ENCODE measurements at places on chromosomes 1 and 21.

DNA sequence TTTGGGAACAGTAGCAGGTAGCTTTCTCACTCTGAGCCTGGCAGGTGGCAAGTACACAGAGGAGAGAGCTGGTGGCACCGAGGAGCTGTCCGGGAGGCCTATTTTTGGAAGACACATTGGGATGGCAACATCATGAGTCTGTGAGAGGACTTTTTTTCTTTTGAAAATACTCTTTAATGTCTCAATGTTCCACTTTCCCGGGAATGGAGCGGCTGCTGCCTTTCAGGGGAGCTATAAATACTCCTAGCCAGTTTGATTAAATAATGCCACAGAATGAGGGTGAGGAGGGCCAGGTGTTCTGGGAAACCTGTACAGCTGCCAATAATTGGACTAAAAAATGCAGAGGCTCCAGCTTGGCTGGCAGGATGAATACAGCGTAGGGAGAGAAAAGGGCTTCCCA, 93.3 kb upstream of the COG2 start:
- no peak for DNase-seq

GRCh38 chr1:4395158-4395557, 259.3 kb upstream of the AJAP1 start:
- no peak for DNase-seq

- no peak for DNase-seq
These were observed 71.5 kb downstream of the USP24 start for GRCh38 chr1:55143684-55144083.

DNA sequence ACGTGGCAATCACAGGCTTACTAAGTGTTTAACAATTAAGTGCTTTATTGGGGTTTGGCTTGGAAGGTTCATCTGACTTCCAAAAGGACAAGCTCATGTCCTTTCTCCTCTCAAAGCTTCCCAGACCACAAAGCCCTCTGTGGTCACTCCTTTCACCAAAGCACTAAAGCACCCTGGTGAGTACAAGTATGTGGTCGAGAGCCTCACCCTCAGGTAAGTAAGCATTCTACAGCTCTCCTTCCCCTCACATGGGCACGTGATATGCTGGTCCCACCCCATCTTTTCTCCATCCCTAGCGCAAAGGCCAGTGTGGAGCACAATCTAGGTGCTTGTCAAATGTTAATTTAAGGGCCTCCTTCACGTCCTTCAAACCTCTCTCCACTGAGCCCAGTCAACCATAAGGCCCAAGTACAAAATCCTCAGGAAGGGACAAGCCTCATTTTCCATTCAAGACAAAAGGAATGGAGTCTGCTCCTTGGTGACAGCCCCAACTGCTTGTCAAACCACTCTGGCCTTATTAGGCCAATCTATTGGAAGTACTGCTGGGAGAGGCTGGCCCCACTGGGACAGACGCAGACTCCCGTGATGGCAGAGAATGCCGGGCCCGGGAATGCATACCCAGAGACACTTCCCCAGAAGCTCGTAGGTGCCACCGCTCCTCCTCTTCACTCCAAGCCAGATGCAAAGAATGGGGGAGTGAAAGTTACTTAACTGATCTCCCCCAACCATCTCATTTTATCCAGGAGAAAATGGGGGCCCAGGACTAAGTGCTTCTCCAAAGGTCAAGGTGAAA, 7.8 kb downstream of the STMN1 start:
- DNase-seq = no peak

- no peak for DNase-seq
These were observed 12.3 kb upstream of the SEMA4A start for GRCh38 chr1:156140879-156141707.

GRCh38 chr1:55310505-55310971, 95.4 kb upstream of the USP24 start:
- no peak for DNase-seq

DNA sequence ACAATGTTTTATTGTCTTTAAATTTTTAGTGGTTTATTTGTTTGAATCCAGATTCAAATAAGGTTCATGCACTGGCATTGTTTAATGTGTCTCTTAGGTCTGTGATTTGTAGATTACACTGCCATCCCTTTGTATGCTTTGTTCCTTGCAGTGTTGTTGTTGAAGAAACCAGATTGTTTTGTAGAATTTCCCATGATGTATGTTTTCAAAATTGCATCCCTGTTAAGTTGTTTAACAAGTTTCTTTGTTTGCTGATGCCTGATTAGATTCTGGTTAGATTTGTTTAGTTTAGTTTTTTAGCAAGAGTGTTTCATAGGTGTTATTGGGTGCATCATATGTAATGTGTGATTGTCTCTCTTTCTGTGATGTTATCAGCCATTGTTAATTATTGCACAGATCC, 5.5 kb upstream of the AVPR1B start:
- DNase-seq = no peak

DNA sequence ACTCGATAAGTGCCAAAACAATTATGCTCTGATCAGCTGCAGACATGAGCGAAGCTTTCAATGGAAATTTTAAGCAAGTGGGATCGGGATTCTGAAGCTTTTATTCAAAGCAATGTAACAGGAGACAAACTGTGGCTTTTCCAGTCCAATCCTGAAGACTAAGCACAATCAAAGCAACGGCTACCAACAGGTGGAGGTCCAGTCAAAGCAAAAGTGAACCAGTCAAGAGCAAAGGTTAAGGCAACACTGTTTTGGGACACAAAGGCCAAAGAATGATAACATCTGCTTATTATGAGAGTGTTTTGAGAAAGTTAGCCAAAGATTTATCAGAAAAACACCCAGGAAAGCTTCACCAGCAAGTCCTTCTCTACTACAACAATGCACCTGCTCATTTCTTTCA, 170.1 kb downstream of the SEC16B start:
- no peak for DNase-seq

DNA sequence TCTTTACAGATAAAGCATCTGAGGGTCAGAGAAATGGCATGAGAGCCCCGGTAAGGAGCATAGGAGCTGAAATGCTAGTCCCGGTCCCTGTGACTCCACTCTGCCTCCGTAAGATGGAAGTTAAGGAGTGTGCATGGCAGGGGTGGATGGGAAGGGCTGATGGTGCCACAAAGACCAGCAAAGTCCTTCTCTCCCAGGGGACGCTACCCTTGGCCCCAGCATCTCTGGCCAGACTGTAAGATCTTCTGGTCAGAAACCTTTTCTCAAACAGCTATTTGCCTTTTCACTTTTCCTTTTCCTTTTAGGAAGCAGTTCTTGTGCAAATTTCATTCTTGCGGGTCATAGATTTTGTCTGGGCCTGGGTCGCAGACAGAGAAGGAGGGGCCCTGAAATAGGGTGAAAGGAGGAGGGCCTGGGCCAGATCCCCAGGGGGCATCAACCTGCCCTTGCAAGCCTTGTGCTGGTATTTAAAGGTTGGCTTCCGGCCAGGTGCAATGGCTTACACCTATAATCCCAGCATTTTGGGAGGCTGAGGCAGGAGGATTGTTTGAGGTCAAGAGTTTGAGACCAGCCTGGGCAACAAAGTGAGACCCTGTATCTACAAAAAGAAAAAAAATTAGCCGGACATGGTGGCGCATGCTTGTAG, 14.4 kb upstream of the EPS8L3 start:
- DNase-seq = no peak

GRCh38 chr1:115233598-115233997, 104.5 kb downstream of the NGF start:
- no peak for DNase-seq

DNA sequence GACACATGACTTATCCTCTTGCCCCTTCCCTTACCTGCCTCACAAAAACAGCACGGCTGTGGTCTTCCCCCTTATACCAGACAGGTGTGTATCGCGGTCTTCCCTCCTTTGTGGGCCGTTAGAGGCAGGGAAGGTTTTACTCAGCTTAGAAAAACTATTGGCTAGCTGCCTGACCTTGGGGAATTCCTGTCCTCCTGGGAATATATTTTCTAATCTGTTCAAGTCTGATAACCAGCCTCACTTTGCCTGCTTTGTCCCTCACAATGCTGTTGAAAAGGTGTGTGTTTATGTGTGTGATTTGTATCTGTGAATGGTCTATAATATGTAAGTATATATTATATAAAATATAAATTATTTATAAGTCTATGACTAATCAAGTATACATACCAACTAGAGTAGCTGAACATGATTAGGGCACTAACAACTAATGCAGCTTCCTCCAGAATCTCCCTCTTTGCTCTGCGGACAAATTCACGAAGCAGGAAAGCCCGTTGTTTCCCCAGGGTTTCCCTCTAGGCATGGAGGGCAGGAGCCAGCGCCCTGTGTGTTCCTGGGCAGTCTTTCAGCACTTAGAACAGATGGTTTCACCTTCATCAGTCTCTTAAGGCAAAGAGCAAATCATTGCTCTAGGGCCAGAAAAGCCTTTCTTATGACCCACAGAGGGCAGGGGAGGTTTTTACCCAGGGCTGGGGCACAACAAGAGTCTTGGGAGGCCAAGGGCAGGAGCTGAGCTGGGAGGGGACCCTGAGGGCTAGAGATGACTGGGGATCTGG, 25.6 kb downstream of the SLC26A9 start:
- no peak for DNase-seq

GRCh38 chr1:165647517-165647916, 16.5 kb downstream of the MGST3 start:
- DNase-seq = no peak

DNA sequence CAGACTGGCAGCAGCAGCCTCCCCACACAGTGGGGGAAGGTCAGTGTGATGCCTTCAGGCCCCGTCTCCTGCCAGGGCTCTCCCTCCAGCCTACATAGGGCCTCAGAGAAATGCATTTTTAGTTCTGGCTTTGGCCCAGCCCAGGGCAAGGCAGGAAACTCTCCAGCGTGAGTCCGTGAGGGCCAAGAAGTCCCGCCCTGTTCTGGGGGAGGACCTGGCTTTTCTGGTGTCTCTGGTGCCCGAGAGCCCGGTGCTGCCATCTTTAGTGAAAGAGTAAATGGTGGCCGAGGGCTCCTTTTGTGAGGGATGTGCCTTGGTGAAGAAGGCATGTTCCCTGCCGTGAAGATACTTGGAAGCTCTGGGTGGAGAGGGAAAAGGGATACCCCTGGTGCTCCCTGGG, 14.8 kb upstream of the DIP2A start:
- DNase-seq = no peak

- DNase-seq = no peak
These were observed 89.7 kb upstream of the HMCN1 start for GRCh38 chr1:185644531-185644930.

GRCh38 chr1:112304126-112304525, 91.9 kb upstream of the CTTNBP2NL start:
- DNase-seq = no peak

GRCh38 chr1:101613546-101613945, 376.7 kb downstream of the S1PR1 start:
- no peak for DNase-seq

DNA sequence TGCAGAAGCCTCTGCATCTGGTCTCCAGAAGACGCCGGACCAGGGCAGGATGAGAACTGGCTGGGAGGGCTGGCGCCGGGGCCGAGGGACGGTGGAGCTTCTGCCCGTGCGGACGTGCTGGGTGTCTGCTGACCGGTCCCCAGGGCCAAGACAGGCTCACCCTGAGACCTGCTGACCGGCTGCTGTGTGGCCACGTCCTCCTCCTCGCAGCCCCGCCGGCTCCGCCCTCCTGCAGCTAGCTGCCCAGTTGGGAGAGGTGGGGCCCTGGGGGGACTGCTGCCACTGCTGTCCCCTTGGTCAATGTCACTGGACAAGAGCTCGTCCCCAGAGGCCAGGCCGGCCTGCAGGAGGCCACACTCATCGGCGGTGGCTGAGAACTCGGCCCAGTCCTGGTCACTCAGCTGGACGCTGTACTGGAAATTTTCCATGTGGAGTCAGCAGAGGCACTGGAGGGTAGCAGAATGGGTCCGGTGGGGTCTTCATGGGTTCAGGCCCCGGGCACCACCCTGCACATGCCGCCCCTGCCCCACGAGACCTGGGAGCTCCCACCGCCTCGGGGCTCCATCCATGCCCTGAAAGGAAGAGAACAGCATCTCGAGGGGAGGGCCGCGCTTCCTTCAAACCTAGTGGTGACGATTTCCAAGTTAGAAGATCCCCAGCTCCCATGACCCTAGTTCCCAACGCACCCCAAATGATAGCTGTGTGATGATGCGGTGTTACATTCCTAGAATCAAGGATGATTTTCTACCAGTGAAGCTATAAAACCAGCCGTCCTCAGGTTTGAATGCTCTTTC, 1.1 kb downstream of the PERM1 start:
- no peak for DNase-seq

DNA sequence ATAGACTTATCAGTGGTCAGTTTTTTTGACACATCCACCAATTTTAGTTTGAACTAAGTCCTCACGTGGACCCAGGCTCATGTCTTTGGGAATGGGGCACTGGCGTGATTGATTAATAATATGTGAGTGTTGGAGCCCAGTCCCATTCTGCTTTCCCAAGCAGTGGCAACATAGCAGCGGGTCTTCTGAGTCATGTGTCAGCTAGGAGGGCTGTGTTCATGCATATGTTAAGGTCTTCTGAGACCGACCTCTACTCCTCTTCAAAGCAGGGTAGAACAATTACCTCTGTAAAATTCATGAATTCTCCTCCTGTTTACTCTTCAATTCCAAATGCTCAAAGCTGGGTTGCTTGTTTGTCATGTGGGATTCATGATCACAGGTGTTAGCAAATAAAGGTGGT, 291.3 kb downstream of the CAMTA1 start:
- no peak for DNase-seq

DNA sequence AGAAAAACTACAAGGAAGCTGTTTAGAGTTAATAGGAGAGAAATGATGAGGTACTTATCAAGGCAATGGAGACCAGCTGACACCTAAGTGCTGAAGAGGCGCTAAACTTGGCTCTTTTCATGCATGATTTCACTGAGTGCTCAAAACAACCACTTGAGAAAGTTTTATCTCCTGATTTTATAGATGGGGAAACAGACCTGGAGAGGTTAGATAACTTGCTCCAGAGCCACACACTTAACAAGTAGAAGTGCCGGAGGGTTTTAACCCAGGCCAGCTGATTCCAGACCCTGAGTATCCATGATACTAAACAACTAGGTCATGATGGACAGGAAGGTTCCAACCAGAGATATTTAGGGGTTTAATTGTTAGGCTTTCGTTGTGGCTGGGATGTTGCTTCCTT, 25.9 kb downstream of the UBE2U start:
- DNase-seq = no peak

DNA sequence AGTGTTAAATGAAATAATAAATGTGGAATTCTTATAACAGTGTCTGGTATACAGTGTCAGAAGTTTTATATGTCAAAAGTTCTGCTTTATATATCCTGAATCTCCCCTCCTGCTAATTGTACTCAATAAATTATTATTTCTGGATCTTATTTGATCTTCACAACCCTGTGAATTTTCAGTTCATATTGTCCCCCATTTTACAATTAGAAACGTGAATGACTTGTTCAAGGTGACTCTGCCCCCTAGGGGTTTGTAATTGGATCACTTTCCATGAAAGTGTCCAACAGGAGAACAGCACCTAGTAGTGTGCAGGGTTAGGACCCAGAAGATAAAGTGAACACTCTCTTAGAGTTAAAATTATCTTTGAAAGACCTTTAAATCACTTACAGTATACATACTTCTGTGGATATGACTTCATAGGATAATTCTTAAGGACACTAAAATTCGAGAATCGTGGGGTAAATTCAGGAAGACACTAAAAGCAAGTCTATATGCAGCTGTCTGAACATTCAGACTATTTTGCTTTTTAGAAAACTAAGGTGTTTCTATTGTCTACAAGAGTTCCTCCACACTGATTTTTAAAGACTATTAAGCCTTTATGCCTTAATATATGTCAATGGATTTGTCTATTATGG, 4.5 kb upstream of the DDR2 start:
- DNase-seq = no peak
